AG04449 (cell line): ENCODE measurements at places on chromosomes 7 and 10.

DNA sequence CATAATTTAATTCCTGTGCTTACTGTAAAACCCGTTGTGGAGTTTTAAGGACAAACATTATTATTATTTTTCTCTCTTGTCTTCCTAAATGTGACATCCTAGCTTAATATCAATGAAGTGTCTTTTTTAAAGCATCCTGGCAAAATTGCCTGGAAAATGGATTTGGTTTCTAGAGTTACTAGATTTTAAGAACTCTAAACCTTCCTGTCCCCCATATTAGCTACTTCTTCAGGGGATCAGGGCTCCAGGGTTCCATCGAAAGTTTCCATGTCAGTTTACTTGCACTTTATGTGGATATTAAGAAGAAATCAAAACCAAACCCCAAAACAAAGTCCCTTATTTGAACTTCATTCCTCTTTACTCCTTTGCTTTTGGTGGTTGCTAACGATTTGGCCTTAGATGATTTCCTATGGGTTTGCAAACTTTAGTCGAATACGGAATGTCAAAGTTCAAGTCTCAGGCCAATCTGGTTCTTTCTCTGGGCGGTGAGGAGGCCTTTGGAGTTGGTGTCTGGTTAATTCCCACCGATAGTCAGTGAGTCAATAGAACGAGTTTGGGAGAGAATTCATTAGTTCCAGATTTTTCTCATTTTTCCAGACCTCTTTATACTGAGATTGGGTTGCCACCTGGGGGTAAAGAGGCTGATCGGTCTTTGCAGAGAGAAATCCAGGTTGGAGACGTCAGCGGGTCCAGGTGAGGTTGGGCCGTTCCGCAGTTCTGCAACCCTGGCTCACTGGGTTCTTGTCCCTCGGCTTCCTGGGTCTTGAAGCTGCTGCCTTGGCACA, 1.1 kb downstream of the CUX1 start:
- DNase-seq: no peak

DNA sequence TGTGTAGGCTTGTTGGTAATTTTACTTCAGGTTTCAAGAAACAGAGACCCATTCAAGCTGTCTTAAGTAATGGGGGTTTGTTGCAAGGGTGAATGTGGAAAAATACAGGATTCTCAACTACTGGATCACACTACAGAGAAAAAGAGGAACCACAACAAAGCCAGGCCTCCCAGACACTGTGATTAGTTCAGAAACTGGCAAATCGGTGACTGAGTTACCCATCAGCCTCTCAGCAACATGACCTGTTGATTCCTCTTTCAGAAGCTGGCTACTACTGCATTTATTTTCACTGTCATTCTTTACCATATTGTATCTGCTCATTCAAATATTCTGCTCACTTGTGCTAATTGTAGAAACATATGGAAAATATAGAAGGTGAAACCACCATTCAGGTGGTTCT, 16.0 kb downstream of the CCDC71L start:
- DNase-seq: no peak

- no peak for DNase-seq
These were observed 157.4 kb downstream of the FRMD4A start for GRCh38 chr10:14173391-14173705.

GRCh38 chr10:22429146-22429545, 83.8 kb downstream of the SPAG6 start:
- DNase-seq: no peak

GRCh38 chr10:72564596-72564995, 61.3 kb downstream of the MICU1 start:
- DNase-seq: peak; percentile 69

DNA sequence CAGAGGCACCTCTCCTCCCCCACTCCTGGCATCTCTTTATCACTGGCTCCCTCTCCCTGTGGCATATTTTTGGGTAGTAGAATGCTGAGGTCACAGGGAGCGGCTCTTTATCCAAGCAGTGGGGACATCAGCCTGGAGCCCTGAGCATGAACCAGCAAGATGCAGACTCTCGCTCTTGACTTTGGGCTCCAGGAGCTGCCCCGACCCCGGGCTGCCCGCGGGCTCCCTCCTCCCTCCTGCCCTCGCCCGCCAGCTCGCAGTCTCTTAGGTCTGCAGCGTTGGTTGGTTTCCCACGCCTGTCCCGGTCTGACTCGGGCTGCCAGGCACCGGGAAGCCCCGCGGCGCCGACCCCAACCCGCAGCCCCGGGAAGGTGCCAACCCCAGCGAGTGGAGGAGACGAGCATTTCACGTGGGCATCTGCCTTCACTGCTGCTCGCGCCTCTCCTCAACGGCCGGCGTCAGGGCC, 1.3 kb downstream of the INSYN2A start:
- no peak for DNase-seq

GRCh38 chr10:120457431-120458172, 575 bp downstream of the PLPP4 start:
- no peak for DNase-seq

- no peak for DNase-seq
These were observed 9.9 kb downstream of the ZNF365 start for GRCh38 chr10:62384057-62384446.
